Stimulated activated CD8-positive, alpha-beta memory T cell treated with anti-CD3 and anti-CD28 coated beads, Interleukin-7, amount 100 ng/mL, for 4 hours (primary cell): ENCODE measurements at places on chromosomes 3 and 15.

DNA sequence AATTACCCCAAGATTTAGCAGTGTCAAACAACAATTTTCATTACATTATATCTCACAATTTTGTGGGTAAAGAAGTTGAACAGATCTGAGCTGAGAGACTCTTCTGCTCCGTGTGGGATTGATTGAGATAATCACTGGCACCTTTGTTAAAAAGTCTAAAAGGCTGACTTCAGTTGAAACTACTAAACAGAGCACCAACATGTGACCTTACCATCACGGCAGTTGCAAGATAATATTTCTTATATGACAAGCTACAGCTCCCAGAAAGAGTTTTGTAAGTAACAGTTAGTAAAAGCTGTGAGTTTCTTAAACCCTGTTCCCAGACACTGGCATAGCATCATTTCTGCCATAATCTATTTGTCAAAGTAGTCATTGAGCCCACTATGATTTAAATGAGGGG, 25.0 kb downstream of the CGGBP1 start:
- no peak for DNase-seq

- no peak for DNase-seq
Observed at GRCh38 chr15:62382046-62382445, 217.0 kb upstream of the C2CD4B start.

DNA sequence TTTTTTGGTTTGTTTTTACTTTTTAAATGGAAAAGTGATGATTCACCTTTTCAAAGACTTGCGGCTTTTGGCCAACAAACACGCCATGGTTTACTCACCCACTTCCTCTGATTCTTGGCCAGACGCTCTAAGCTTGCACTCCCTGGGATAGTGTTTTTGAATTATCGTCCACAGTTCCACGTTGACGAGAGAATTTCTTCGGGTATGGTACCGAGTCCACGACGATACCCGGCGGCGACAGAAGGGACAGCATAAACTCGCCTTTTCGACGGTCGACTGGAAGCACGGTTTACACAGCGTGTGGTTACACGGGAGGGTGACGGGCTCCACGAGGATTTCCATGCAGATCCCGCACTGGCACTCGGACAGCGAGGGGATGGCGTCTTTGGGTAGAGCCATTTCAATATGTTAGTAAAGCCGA, 783 bp downstream of the RNF168 start:
- peak; percentile 46 for DNase-seq

DNA sequence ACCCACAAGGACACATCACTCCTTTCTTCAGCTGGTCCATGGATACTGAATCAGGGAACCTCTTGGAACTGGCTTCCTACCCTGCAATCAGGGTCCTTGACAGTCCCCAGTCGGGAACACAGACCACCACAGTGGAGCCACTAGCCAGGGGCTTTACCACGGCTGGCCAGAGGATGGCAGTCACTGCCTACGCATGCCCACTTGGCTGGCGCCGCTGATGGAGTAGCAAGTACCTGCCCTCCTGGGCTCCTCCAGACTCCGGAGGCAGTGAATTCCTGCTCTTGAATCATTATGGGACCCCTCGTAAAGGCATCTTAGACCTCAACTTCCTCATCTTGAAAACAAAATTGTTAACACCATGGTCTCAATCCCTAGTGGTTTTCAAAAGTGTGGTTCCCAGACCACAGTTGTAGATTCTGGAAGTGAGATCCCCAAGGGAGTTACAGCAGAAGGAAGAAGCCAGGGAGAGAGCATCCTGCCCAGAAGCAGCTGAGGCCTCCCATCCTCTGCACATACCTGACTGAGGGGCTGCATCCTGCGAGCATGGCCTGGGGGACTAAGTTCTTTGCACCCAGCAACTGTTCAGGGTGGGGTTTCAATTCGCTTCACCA, 9.1 kb upstream of the SKIC8 start:
- no peak for DNase-seq

DNA sequence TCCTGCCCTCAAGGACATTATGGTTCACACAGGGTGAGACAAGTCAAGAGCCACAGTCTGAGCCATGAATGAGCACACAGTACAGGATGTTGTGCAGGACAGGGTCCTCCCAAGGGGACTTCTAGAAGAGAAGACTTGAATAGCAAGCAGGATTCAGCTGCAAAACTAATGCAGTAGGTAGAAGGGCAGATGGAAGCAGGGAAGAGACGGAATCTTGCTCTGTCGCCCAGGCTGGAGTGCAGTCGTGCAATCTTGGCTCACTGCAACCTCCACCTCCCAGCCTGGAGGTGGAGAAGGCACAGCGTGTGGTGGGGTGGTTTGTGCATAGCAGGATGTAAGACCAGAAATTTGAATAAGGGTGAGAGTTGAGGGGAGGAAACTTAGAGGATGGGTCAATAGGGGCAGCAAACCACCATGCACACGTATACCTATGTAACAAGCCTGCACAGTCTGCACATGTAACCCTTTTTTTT, 8.0 kb downstream of the BCL2L10 start:
- no peak for DNase-seq

DNA sequence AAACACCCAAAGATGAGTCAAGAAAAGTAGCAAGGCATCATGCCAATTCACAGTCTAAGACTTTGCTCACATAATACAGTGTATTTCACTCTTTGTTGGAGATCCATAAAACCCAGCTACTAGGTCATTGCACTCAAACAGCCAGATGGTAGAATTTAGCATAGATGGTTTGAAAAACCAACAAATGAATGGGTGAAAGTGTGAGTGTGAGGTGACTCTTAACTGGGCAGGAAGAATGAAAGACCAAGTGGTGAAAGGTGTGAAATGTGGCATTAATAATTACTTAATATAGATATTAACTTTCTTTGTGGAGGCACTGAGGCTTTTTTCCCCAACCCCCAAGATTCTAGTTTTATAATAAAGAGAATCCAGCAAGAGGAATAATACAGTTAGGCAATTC, 159.5 kb downstream of the SQOR start:
- no peak for DNase-seq

- no peak for DNase-seq
Observed at GRCh38 chr15:90760661-90761232, 43.6 kb downstream of the BLM start.

DNA sequence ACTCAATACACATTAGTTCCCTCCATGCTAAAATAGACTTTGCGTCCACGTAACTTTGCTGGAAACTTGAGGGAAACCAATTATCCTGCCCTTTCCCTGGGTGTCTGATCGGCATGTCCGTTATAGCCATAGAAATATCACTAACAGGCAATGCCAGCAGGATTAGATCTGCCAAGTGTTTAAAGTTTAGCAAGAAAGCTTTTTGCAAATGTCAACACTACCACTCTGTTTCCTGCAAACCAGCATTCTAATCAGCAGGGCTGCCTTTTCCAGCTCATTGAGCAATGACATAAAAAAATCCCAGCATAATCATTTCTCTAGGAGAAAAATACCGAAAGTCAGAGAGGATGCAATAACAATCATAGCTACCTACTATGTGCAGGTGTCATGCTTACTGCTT, 60.9 kb downstream of the NOX5 start:
- no peak for DNase-seq

GRCh38 chr3:51799879-51800749, 21.1 kb upstream of the IQCF6 start:
- DNase-seq: no peak

DNA sequence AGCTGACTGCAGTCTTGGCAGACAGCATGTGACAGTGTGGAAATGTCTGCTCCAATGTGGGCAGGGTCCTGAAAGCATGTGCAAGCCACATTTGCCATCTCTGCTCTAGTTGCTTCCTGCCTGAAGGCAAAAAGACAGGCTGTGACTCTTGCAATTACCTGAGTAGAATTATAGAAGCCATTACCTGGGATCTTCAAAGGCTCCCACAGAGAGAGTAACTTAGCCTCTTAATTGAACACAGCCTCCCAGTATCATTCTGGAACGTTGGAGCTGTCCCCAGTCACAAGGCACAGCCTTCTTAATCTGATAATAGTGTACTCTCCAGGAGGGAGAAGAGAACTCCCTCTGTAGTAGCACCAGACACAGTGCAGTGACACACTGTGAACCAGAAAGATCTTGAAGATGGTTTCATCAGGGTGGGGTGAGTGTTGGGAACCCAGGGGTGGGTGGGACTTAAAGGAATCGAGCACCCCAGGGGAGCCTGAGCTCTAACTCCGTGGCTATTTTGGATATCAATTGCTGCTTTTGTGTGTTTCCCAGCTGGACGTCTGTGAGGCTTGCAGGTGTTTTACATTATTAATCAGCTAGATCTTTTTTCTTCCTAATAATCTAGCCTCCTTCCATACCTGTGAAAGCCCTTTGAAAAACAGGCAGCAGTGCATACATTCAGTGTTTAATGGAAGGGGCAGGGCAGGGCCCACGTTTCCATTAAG, 40.6 kb upstream of the GLCE start:
- DNase-seq: no peak

- no peak for DNase-seq
Observed at GRCh38 chr15:58517252-58517681, 85.5 kb downstream of the LIPC start.

DNA sequence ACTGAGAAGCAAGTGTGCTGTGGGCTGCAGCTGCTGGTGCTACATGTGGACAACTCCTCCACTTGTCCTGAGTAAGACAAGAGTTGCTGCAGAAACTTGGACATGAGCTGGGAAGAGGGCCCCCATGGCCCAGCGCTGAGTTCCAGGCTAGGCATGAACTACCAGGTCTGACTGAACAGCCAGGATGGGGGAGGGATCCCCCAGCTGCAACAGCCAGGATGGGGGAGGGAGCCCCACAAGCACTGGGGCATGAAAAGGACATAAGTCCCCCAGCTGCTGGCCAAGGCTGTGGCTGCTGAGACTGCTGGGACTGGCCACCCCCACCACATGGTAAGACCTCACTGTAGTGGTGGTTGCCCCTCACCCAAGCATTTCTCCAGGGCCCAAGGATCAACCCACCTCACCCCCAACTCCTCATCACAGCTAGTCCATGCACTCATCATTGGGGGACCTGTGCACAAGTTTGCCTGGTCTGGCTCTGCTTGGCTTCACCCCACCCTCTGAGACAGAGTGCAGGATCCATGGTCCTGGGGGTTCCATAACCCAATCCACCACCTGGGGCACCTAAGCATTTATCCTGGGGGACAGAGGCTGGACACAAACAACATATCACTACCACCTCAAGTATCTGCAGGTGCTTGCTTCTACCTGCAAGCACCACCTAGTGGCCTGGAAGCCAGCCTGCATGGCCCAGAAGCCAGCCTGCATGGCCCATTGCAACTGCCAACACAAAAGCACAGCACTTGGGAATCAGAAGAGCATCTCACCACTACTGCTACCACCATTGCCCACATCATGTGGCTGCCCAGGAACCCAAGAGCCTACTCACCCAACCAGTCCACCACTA, 84.5 kb upstream of the STT3B start:
- no peak for DNase-seq

- DNase-seq: no peak
Observed at GRCh38 chr15:52445553-52445952, 83.1 kb downstream of the MYO5A start.

DNA sequence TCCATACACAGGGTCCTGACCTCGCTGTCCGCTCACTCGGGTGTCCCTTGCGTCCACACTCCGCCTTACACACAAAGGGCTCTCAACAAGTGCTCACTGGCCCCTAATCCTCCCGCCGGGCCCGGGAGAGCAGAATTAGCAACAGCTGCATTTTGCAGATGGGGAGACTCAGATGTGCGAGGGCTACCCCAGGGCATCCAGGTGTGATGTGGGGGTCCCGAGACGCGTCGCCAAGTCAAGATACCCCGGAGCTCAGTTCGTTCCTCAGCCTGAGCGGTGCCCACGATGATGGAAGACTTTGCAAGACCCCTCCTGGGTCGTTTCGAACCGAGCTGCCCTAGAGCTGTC, 14.9 kb upstream of the WNT7A start:
- DNase-seq: no peak
